Activated T-cell treated with anti-CD3 and anti-CD28 coated beads, Interleukin-2, amount 50 U/mL, for 1 hour (primary cell): ENCODE measurements at places on chromosomes 2 and 18.
A peak's percentile ranks its signal among the peaks of the same experiment; 100 is the strongest.

GRCh38 chr2:58553937-58554336 lies 312.8 kb upstream of the FANCL start:
- DNase-seq: no peak

- no peak for DNase-seq
These were observed 234.6 kb upstream of the SIX3 start for GRCh38 chr2:44706681-44707553.

DNA sequence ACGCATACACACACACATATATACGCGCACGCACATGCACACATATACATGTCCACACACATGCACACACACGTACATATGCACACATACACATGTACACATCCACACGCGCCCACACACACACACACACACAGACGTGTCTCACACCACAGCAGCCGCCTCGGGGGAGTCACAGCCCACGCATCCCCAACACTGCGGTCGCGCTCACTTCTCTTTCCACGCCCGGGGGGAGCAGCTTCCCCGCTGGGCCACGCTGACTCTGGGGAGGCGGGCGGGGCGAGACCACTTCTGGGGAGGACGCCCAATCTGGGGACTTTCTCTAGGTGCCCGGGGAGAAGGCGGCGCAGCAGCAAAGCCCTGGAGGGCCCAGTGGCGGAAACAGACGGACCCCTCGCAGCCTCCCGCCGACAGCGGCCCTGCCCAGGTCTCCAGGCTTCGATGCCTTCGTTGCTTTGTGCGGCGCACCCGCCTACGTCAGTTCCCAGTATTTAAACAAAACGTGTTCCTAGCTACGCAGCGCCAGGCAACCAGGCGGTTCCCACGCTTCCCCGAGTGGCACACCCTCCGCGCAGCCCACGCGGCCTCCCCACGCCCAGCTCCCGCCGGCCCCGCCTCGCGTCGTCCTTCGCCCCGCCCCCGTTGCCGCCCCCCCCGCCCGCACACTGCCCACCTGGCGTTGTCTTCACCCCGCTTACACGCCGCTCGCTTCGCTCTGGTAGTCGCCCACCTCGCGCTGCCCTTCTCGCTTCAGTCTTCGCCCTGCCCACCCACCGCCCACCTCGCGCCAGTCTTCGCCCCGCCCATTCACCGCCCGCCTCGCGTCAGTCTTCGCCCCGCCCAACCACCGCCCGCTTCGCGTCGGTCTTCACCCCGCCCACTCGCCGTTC lies 810 bp upstream of the RBFA start:
- DNase-seq: peak; percentile 86

- DNase-seq: no peak
These were observed 33.9 kb upstream of the RMP24 start for GRCh38 chr18:35938562-35938961.

DNA sequence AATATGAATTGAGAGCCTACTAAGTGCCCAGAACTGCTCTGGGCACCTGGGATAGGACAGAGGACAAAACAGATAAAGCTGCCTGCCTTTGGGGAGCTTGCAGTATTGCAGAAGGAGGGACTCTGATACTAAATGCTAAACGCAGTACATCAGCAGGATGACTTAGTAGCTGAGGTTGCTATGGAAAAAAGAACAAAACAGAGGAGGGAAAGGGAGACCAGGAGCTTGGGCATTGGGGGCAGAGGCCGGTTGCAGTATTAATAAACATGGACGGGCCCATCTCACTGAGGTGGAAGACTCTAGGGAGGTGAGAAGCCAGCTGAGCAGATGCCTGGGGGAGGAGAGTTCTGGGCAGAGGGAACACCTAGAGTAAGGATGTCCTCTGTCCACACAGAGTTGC lies 66.1 kb upstream of the SP3 start:
- DNase-seq: no peak

DNA sequence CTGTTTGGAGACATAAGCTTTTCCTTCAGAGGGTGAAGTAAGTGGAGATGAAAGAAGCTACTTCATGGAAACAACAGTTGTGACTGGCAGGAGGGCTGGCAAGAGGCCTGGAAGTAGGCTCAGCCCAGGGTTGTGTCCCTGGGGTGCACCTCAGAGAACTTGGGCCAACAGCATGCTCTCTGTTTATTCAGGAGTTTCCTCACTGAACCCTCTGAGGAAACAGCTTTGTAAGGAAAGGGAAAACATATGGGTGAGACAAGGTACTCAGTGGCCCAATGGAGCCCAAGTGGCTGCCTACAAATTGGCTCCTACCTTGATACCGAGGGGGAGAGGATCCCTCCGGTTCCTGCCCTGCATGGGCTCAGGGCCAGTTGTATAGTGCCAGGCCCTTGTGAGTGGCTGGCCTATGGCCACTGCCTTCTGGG lies 115.5 kb upstream of the ITGA6 start:
- DNase-seq: no peak

- no peak for DNase-seq
These were observed 50.4 kb upstream of the CNGA3 start for GRCh38 chr2:98295721-98296414.

GRCh38 chr2:139360654-139361053 lies 580.5 kb upstream of the NXPH2 start:
- DNase-seq: no peak

DNA sequence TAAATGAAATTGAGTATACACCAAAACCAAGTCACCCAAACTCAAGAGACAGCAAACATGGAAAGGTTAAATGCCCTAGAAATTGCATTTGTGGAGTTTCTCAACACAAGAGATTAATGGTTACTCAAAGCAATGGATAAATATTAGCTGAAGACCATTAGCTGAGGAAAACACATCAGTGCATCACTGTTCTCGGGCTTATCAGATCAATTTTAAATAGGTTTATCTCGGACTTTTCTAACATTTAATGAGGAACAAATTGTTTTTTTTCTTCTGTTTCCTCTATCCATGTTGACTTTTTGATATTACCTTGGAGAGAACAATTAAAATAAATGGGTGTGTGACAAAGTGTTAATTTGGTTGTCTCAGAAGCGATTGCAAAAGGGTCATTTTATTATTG lies 105.4 kb upstream of the PIK3C3 start:
- no peak for DNase-seq

DNA sequence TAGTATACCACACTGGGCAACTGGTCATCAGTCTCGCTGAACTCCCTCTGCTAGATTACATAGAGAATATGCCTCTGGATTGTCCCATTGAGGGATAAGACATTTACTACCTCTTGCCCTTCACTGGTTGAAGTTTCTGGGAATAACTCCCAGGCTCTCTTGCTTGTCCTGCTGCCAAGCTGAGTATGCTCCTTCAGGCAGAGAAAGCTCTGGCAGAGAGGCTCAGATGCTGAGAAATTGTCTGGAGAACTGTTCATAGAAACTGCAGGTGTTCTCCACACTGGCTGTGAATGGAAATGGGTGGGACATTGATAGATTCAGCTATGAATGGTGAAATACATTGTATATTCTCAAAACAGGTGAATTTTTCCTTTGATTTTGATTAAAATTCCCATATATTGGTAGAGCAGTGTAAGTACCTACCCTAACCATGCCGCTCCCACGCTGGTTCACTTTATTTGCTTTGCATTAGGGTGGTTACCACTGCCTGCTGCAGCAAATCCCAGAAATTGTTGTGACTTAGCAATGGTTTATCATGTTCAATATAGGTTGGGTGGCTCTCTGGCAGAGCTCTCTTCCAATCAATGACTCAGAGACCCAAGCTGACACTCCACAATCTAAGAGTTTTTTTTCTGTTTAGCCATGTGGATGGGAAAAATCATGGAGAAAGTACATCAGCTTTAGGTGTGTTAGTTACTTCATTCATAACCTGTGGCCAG lies 36.7 kb downstream of the FAM117B start:
- DNase-seq: no peak

DNA sequence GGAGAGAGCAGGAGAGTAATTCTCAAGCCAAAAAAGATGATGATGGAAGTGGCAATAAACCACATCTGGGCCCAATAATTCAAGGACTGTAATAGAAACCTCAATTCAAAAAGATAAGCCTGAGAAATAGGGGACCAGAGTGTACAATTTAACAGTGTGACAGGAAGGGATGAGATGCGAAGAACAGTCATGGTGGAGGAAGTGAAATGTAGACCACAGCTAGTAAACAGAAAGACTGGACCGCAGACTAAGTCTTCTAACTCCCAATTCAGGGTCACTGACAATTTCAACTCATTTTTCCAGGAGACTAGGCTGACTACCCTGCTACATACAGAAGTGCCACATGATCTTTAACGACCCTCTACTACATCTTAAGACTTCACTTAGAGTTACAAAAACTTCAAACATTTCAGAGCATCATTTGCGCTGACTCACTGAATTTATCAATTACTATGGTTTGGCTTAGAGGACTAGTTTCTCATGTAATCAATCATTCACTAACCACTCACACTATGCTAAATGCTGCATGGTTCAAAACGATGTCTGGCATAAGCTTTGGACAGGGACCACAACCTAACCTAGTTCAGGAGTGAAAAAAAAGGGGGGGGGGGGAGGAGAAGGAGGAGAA lies 9.0 kb downstream of the CUL3 start:
- DNase-seq: no peak

- DNase-seq: no peak
These were observed 140.7 kb downstream of the RNF144A start for GRCh38 chr2:7057865-7058400.

- DNase-seq: no peak
These were observed 45.4 kb downstream of the TTN start for GRCh38 chr2:178761759-178762371.

GRCh38 chr18:77059294-77059916 lies 73.2 kb downstream of the MBP start:
- DNase-seq: no peak

DNA sequence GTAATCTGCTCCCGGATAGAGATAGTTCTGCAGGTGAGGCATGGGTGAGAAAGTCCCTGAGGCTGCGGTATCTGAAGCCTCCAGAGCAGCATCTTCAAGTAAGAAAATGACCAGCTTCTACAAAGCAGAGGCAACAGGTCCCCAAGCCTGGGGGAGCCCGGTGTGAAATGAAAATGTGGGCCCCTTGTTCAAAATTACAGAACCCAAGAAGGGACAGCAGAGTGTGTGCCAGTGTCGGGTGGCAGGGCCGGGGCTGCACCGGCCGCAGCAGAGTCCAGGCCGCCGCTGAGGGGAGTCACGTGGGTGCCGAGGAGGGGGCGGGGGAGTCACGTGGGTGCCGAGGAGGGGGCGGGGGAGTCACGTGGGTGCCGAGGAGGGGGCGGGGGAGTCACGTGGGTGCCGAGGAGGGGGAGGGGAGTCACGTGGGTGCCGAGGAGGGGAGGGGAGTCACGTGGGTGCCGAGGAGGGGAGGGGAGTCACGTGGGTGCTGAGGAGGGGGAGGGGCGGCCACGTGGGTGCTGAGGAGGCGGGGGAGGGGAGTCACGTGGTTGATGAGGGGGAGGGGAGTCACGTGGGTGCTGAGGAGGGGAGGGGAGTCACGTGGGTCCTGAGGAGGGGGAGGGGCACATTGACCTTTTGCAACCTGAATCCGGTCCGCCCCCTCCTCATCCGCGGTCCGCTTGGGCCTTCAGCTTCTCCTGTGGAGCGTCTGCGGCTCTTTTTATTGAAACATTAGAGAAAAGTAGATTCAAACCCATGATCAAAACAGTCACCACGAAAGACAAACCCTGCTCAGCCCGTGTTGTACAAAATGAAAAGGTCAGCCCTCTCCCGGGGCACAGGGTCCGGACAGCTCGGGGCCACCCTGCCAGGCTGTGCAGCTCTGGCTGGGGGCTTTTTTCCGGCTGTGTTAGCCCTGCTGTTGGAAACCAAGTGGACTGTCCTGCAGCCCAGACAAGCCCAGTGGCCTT lies 10.4 kb downstream of the COLEC11 start:
- DNase-seq: no peak

DNA sequence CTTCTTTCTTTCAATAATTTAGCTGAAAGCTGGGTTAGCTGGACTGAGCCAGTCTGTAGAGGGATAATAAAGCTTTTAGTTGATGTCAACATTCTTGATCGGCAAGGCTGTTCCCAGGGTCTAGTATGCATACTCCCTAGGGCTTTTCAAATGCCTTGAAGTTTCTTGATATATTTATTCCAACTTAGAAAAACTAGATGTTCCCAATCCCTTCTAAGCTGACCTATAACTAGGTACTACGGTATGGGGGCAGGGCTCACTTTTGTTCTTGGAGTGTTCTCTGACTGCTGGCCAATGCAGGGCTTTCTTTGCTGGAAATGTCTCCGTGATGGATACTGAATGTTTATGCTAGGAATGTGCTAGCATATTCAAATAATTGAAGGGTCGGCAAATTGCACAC lies 258.6 kb upstream of the TANK start:
- DNase-seq: no peak

DNA sequence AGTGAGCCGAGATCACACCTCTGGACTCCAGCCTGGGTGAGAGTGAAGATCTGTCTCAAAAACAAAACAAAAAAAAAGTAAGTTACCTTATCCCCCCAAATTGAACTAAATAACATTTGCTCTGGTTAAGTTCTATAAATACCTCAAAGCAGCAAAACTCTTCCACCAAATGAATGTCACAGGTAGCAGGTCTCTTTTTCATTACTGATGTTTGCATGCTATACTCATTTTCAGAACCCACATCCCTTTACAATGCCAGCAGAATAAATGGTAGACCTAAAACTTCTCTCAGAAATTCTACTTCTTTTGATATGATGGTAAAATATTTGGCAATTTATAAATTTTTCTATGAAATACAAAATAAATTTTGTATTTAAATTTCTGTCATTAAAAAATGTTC lies 22.3 kb downstream of the INO80D start:
- DNase-seq: no peak

DNA sequence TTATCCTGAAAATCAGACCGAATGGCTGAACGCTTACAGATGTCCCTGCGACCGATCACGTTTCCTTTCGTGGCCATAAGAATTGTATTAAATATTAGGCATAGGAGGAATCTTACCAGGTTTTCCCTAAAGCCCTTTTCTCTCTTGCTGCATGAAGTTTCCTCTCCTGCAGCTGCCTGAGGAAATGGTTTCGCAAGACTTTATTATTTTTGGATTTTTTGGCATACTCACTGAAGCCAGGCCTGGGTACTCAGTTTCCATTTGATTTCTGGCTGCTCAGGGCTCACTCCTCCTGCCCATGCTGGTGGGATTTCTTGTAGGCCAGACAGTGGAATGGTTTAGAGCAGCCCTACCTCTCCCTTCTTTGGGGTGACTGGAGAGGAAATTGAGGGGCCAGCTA lies 114.0 kb downstream of the KLHL29 start:
- no peak for DNase-seq

- DNase-seq: peak; percentile 13
These were observed 17.4 kb upstream of the ANKRD53 start for GRCh38 chr2:70960833-70961647.

DNA sequence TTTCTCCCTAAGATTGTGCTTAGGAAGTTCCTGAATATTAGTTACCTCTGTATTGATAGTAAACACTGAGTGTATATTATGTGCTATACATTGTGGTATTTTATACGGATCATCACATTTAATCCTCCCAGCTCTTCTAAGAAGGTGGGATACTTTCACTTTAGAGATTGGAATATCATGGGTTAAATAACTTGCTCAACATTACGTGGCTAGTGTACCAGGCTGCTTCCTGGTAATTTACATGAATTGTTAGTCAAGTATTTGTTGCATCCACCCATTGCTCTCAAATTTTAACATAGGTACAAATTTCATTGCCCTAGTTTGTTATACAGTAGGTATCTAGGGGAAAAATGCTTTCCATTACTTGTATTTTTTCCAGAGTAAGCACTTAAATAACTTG lies 21.4 kb downstream of the FAM98A start:
- no peak for DNase-seq
